Motor neuron (in vitro differentiated cells): ENCODE measurements at places on chromosomes 11 and 22.

GRCh38 chr11:59545179-59546020, 34.1 kb downstream of the OR4D9 start:
- ATAC-seq = no peak

- no peak for ATAC-seq
Observed at GRCh38 chr11:10414659-10415058, 40.4 kb upstream of the AMPD3 start.

DNA sequence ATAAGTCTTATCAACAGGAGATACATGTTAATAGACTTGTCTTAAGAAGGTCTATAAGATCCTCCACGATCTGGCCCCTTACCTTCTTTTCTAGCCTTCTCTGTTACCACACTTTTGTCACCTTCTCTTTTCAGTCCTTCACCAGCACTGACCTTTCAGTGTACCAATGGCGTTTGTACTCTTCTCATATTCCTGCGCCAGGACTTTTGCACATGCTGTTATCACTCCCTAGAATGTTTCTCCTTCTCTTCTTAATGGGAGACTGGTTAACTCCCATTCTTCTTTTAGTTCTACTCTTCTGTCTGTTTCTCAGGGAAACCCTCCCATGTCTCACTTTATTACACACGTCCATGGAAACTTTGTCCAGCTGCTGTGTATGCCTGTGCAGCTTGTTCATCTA, 4.4 kb upstream of the EED start:
- no peak for ATAC-seq

- ATAC-seq = no peak
Observed at GRCh38 chr11:125603207-125603606, 10.6 kb downstream of the STT3A start.

DNA sequence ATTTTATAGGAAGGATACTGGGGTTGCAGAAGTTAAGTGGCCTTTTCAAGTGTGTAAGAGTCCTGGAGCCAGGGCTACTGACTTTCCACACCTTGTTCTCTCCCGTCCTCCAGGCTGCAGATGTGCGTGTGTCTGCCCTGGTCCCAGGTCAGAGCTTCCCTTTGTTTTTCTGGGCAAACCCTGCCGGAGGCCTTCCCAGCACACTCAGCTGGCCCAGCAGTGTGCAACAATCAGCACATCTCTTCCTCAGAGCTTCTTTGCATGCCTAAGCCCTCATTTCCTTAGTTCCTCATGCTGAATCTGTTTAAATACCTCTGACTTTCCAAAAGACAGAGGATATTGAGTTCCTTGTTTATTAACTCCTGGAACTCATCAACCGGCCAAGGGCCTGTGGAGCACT, 80.6 kb downstream of the KCNJ1 start:
- no peak for ATAC-seq

GRCh38 chr11:78577495-78577894, 2.8 kb upstream of the NARS2 start:
- ATAC-seq = no peak

- ATAC-seq = no peak
Observed at GRCh38 chr11:12402691-12403120, 25.3 kb downstream of the PARVA start.

- no peak for ATAC-seq
Observed at GRCh38 chr11:8787372-8787771, 104.8 kb downstream of the RPL27A start.

- ATAC-seq = no peak
Observed at GRCh38 chr11:10022764-10023163, 271.3 kb downstream of the SBF2 start.

- ATAC-seq = no peak
Observed at GRCh38 chr22:48483764-48484528, 1343.7 kb downstream of the BRD1 start.

GRCh38 chr22:48476577-48476976, 1351.1 kb downstream of the BRD1 start:
- ATAC-seq = no peak

DNA sequence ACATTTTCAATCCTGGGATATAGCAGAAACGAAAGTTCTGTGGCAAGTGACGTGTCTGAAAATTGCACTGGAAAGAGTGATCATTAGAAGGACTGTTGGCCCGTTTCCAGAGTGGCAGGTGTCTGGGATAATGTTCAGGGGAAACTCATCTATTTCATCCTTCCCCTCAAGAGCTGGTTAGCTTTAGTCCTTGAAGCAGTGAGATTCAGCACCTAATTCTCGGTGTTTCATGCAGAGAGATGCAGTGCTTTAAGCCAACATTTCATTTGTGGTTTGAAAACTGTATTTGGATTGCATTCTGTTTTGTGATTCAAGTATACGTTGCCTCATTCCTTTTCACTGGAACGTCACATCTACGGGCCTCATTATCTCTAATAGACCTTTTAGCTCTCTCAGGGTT, 205.0 kb upstream of the RAG2 start:
- ATAC-seq = no peak

- ATAC-seq = no peak
Observed at GRCh38 chr22:23692598-23693291, 1.9 kb downstream of the RGL4 start.

DNA sequence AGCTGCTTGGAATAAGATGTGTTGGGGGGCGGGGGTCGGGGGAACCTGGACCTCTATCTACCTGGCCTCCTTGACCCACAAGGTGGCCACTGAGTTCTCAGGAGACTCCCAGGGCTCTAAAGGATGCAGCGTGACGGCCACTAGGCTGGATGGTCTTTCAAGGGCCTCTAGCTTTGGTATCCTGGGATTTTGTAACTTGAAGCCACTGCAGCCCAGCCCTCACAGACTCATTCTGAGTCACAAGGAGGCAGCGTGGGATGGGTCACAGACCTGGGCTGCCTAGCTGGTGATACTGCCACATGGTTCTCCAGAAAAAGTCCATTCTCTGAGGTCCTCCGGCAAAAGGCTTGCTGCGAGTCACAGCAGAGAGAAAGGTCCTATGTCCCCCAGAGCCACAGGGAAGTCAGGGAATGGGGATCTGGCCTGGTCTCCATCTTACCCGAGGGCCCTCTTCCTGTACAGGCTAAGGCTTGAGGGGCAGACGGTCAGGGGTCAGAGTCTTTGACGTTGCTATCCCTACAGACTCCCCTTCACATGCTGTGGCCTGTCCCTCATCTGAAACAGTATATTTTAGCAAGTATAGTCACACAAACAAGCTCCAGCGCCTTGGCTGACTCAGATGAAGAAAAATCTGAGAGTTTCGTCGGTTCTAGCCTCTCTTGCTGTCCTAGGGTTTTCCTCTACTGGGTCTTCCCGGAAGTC, 52.4 kb downstream of the KCNC1 start:
- peak; percentile 99 for ATAC-seq

DNA sequence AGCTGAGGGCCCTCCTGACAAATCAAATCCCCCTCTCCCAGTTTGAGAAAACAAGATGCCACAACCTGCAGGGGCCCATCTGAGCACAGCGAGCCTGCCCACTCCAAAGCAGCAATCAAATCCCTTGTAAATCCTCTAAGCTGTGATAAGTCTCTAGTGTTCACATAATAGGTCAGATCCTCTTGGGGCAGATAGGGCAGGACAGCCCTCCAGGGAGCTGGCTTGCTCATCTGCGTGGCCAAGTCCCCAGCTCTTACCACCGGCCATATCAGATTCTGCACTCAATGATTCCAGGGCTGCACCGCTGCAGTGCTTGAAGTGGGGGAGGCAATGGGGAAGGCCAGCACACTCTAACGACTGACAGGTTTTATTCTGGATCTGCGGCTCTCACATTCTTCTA, 29.6 kb upstream of the FLI1 start:
- ATAC-seq = no peak

- ATAC-seq = no peak
Observed at GRCh38 chr11:127345819-127346459, 345.4 kb upstream of the KIRREL3 start.

- ATAC-seq = peak; percentile 56
Observed at GRCh38 chr22:21866833-21867527, 465 bp downstream of the MAPK1 start.

GRCh38 chr11:2532704-2533586, 88.1 kb downstream of the KCNQ1 start:
- peak; percentile 92 for ATAC-seq

- no peak for ATAC-seq
Observed at GRCh38 chr11:78069465-78069864, 5.8 kb downstream of the THRSP start.

GRCh38 chr11:116413301-116414242, 359.2 kb downstream of the BUD13 start:
- peak; percentile 35 for ATAC-seq

- ATAC-seq = peak; percentile 99
Observed at GRCh38 chr22:17920145-17920605, 104.2 kb downstream of the MICAL3 start.

DNA sequence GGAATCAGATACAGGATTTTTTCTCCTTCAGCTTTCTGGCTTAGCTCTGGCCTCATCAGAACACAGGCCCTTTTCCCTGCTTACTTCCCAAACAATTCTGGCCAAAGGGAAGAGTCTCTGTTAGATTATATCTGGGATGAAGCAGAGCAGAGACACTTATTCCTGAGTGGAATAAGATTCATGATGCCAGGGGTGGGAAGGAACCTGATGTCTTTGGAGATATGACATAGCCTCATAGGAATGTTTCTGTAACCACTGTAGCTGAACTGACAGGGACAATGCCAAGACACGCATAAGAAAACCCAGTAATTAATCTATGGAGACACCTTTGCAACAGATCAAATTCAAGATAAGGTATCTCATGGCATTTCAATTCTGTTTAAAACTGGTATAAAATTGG, 177.1 kb upstream of the RAG2 start:
- ATAC-seq = no peak

DNA sequence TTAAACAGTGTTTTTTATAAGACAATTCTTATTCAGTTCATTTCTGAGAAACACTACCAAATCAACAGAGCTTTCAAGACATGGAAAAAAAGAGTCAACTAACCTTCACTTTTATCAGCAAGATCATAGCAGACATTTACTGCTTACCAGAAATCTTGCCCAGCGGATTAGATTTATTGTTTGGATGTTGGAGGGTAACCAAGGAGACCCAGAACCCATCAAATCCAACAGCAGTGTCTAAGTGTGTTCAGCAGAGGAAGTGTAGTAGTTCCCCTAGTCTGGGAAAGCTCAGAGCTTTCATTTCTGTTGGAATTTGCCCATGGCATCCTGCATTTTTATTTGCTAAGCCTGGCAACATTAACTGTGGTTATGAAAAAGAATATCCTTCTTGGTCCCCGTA, 2.4 kb upstream of the PGM2L1 start:
- ATAC-seq = no peak

GRCh38 chr22:33743756-33744155, 176.5 kb downstream of the LARGE1 start:
- no peak for ATAC-seq

DNA sequence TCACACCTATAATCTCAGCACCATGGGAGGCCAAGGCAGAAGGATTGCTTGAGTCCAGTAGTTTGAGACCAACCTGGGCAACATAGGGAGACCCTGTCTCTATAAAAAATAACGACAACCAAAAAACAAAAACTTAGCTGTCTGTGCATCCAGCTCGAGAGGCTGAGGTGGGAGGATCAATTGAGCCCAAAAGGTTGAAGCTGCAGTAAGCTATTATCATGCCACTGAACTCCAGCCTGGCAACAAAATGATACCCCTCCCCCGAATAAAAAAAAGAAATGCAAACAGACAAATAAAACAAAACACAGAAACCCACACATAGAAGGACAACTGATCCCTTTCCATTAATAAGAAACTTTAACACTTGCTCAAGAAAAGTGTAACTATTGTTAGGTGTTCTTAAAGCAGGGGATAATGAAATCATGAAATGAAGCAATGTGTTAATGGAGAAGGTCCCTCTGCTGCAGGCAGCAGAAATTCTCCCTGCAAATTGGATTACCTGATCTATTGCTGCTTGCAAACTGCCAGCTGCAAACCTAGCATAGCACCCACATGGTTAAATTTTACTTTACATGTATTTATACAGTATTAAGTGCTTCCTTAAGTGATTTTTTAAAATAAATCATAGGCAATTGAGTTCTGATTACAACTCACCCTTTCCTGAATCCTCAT, 226.3 kb downstream of the SBF2 start:
- no peak for ATAC-seq

DNA sequence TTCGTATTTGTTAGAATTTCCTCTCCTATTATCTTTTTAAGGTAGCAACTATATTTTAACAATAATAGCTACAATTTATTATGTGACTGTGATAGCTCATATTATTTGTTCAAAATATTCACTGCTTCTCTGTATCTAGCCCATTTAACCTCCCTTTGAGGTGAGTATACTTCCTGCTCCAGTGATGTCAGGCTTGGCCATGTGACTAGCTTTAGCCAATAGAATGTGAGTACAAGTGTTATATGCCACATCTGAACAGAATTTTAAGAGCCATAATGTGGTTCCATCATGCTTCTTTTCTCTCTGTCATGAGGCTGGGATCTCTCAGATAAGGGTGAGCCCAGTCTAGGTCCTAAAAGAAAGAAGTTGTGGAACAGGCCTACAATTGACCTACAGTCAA, 217.6 kb downstream of the TTC28 start:
- no peak for ATAC-seq

- no peak for ATAC-seq
Observed at GRCh38 chr11:8381871-8382396, 118.3 kb upstream of the LMO1 start.

- ATAC-seq = peak; percentile 23
Observed at GRCh38 chr11:96306600-96306932, 36.4 kb downstream of the MAML2 start.

DNA sequence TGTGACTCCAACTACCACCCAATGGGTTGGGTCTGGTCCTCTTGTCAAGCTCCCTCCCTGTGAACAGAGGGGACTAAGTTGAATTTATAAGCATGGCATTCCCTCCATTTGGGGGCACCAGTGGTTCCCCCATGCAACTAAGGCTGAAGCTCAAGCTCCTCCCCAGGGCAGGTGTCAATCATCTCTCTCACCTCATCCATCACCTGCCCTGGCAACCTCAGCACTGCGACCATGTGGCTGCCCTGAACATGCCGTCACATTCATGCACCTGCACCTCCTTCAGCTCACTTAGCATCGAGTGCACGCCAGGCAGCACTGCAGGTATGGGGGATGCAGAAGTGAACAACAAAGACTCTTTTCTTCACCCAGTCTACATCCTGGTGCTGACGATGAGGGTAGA, 799.3 kb downstream of the TBC1D22A start:
- no peak for ATAC-seq

DNA sequence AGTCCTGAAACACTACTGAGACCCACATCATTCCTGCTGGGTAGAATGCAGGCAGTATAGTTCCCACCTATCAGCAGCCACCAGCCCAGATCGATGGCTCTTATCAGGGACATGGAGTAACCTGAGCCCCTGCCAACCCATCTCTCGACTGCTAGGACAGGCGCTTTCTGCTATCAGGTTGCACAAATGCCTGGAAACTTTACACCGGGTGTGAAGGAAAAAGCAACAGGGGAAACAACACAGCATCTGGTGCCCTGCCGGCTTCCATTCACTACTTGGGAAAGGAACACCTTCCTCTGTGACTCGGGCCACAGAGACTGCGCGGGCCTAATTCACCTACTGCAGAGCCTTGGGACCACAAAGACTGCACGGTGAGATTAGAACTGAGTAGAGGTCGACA, 18.5 kb downstream of the RBFOX2 start:
- no peak for ATAC-seq

DNA sequence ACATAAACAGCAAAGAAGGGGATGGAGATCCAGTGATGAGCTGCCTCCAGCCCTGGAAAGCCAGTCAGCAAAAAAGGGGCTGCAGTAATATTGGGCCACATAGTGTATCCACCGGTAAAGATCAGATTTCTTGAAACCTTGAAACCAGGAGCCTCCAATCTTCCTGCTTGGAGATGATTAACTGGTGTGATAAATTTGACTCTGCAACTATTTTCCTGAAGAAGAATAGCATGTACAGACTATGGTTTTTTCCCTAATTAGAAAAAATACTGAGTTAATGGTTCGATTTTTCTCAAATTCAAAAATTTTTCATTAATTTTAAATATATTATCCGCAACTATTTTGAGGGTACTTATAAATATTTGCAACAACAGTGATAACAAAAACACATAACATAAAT, at the start of gene OR51B2:
OR51B2 (minus strand) TSS at position 101 of the 400 bp plus-strand sequence; CDS start at position 101, 0 bp downstream.
- no peak for ATAC-seq
